NCI-H2171 treated with DMSO at 0.1 percent for 48 hours (cell line): ENCODE measurements at places on chromosomes 3 and 15.

GRCh38 chr15:68310804-68311463, 33.4 kb downstream of the FEM1B start:
- DNase-seq: no peak

DNA sequence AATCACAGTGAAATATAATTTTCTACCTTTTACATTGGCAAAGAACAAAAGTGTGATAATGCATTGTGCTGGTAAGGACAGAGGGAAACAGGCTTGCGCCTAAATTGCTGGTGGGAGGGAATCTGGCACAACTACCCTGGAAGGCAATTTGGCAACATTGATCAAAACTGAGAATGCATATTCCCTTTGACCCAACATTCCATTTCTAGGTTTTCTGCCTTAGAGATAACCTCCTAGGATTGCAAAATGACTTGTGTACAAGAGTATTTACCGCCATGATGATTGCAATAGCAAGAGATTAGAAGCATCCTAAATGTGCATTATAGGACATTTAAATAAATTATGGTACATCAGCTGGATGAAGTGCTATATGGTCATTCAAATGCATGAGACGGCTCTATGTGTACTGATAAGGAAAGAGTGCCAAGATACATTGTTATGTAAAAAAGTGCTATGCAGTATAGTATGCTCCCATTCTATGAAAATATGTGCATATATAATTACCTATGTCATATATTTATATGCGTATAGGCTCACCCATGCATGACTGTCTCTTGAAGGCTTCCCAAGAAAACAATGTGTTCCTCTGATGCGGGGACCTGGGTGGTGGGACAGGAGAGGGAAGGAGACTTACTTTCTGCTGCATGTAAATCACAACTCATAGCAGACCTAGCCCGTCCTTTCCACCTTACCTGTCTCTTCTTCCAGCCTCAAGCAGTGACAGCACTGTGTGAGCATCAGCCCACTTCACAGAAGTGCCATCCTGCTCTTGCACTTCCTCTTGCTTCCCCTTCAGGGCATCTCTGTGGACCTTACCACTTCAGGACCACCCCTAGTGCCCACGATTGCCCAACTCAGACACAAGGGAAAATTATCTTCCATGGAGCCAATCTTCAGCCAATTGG, 249.9 kb upstream of the TLE3 start:
- DNase-seq: no peak

DNA sequence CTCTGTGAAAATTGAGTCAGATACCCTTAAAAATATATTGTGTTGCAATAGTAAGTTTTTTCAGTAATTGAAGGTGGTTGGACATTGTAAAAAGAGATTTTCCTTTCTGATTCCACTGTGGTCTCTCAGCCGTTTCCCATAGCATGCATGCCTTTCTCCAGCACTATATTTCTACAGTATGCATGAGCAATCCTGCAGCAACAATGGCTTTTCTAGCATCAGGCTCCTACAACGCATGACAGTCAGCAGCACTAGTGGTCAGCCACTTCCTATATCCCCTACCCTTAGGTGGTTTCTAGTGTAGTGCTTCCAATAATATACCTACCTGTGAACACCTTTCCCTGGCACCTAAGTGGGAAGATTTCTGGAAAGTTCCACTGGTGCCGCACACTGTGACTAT, 55.4 kb upstream of the SNRPN start:
- no peak for DNase-seq

DNA sequence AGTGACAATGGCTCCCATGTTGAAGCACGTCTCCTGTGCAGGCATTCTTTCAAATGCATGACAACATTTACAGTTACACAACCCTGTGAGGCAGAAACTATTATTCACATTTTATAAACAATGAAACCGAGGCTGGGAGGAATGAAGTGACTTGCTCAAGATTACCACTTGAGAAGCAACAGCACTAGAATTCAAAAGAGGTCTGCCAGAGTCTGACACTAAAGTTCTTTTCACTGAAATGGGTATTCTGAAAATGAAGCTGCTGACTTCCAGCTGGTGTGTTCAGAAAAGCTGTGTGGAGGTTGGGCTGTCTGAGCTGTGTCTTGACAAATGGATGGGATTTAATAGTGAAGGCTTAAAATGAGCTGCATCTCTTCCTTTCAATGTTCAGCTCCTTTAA, 104.4 kb downstream of the THSD4 start:
- DNase-seq: no peak

GRCh38 chr3:141230293-141230692, 1.3 kb upstream of the PXYLP1 start:
- DNase-seq: no peak

GRCh38 chr3:74267131-74267530, 347.3 kb downstream of the CNTN3 start:
- no peak for DNase-seq

DNA sequence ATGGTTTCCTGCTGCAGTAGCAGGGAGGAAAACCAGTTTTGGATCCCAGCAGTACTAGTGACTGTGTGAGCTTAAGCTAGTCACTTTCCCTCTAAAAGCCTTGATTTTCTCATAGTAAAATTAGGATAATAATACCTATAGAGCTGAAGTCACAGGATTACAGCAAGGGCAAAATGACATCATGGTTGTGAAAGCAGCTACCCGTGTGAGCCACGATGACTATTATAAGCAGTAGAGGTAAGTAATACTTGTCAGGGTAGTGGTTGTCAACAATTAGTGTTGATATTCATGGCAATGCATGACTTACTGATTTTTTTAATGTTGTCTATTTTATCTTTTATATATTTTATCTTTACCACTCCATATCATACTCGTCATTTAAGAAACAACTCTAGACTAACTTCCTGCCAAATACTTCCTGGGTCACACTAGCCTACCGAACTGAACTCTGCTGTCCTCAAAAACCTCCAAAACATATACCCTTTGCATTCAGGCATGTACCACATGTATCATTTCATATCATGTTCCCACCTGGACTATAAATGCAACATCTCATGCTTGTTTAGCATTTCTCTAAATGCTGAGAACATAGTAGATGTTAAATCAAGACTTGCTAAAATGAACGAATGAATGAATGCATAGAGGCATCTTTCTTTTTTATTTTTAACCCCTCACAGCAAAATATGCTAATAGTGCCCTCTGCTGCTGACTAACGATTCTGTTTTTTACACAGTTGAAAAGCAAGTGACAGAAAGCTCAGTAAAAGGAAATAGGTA, 172.6 kb downstream of the P3H2 start:
- peak; percentile 67 for DNase-seq
